ENCODE measurements at places on chromosomes 16 and 17.

GRCh38 chr17:72424505-72425117, 303.8 kb downstream of the SOX9 start:
- DNase-seq = no peak
- no peaks in the 10 kb centered on the region for H3K36me3 ChIP-seq
- H3K27me3 ChIP-seq = no peaks in the 10 kb centered on the region
- H3K27ac ChIP-seq = no peak overlapping the region

- no peak overlapping the region for H3K4me3 ChIP-seq
- no peak overlapping the region for H3K27ac ChIP-seq
- H3K36me3 ChIP-seq = no peaks in the 10 kb centered on the region
- DNase-seq = no peak
- no peaks in the 10 kb centered on the region for H3K27me3 ChIP-seq
- no peaks in the 10 kb centered on the region for H3K4me1 ChIP-seq
Measured at GRCh38 chr17:42078396-42079043, 19.8 kb downstream of the ZNF385C start.

GRCh38 chr16:74922150-74923138, 62.5 kb downstream of the WDR59 start:
- H3K27ac ChIP-seq = no peak overlapping the region
- DNase-seq = no peak
- H3K4me3 ChIP-seq = no peak overlapping the region
- no peaks in the 10 kb centered on the region for H3K36me3 ChIP-seq
- no peaks in the 10 kb centered on the region for H3K4me1 ChIP-seq
- no peaks in the 10 kb centered on the region for H3K27me3 ChIP-seq

DNA sequence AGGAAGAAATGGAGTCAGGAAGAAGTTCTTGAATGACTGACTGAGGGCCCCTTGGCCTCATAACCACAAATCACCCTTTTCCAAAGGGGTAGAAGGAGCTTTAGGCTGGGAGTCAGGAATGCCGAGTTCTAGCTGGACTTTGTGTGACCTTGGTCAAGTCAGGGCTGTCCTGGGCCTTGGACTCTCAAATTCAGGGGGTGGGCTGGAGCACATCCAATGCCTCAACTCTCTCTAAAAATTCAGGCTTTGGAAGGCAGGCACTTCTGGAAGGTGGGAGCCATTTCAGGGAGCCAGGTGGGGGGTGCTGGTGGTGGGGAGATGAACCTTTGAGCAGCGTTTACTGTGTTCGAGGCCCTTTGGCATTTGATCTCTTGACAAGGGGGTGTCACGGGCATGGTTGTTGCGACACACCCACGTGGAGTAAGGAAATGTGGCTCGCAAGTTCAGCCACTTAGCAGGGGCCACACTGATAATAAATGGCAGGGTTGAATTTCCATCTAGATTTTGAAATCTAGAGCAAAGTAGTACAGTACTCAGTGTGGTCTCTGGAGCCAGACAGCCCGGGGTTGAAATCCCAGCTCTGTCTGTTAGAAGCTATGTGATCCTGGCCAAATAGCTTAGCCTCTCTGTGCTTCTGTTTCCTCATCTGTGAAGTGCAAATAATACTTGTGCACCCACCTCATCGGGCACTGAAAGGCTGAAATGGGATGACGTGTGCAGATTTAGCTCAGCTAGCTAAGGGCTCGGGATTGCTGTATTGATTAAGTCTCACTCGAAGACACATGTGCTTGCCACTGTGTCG, 47.1 kb upstream of the CIBAR2 start:
- H3K27me3 ChIP-seq = no peaks in the 10 kb centered on the region
- peaks cover 5% of the 10 kb centered on the region for H3K4me1 ChIP-seq
- no peak overlapping the region for H3K27ac ChIP-seq
- DNase-seq = no peak
- H3K4me3 ChIP-seq = no peak overlapping the region
- H3K36me3 ChIP-seq = no peaks in the 10 kb centered on the region

GRCh38 chr17:31533546-31534155, 142.2 kb downstream of the RAB11FIP4 start:
- DNase-seq = peak; percentile 56
- no peaks in the 10 kb centered on the region for H3K27me3 ChIP-seq
- H3K36me3 ChIP-seq = no peaks in the 10 kb centered on the region
- peak overlapping the region; percentile 28 for H3K27ac ChIP-seq
- H3K4me3 ChIP-seq = no peak overlapping the region
- H3K4me1 ChIP-seq = peaks cover 14% of the 10 kb centered on the region

- no peaks in the 10 kb centered on the region for H3K27me3 ChIP-seq
- H3K36me3 ChIP-seq = no peaks in the 10 kb centered on the region
- H3K4me3 ChIP-seq = no peak overlapping the region
- no peak overlapping the region for H3K27ac ChIP-seq
Measured at GRCh38 chr17:21373696-21374440, 2.3 kb upstream of the KCNJ12 start.

GRCh38 chr17:77363821-77364361, 223.1 kb downstream of the SEC14L1 start:
- H3K4me3 ChIP-seq = no peak overlapping the region
- DNase-seq = peak; percentile 90
- no peaks in the 10 kb centered on the region for H3K36me3 ChIP-seq
- peaks cover 24% of the 10 kb centered on the region for H3K4me1 ChIP-seq
- no peak overlapping the region for H3K27ac ChIP-seq

DNA sequence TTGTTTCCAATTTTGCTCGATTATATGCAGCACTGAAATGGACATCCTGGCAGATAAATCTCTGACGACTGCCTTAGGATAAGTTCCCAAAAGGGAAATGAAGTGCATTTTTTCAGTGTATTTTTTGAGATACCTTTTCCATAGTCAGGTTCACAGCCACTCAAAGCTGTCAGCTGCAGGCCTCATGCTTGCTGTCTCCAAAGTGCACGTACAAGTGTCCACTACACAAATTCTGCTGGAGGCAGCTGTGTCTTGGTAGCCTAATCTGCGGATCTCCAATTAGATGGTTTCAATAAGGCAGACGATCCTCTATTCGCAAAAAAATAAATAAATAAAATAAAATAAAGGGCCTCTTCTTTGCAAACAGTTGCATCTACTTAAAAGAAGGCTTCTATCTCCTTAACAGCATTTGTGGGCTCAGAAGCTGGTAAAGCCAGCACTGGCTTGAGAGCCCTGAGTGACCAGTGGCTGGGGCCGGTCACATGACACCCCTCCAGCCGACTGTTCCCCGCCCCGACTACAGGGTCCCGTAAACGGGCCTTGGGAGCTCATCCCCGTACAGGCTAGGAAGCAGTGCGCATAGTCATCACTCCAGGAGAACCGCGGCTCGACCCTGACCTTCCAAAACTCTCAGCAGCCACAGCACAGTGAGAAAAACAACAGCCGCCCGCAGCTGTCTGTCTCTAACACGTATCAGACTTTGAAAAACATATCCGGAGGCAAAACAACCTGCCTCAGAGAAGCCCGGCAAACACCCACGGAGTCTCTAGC, 18.8 kb downstream of the RPH3AL start:
- peak overlapping the region; percentile 18 for H3K4me3 ChIP-seq
- H3K4me1 ChIP-seq = peaks cover 27% of the 10 kb centered on the region
- DNase-seq = peak; percentile 96
- H3K27me3 ChIP-seq = no peaks in the 10 kb centered on the region
